Activated CD4-positive, alpha-beta T cell treated with anti-CD3 and anti-CD28 coated beads, Interleukin-2, amount 10 ng/mL, durations not matched to agents 7 days and 5 days (primary cell): ENCODE measurements at places on chromosomes 12 and 14.

DNA sequence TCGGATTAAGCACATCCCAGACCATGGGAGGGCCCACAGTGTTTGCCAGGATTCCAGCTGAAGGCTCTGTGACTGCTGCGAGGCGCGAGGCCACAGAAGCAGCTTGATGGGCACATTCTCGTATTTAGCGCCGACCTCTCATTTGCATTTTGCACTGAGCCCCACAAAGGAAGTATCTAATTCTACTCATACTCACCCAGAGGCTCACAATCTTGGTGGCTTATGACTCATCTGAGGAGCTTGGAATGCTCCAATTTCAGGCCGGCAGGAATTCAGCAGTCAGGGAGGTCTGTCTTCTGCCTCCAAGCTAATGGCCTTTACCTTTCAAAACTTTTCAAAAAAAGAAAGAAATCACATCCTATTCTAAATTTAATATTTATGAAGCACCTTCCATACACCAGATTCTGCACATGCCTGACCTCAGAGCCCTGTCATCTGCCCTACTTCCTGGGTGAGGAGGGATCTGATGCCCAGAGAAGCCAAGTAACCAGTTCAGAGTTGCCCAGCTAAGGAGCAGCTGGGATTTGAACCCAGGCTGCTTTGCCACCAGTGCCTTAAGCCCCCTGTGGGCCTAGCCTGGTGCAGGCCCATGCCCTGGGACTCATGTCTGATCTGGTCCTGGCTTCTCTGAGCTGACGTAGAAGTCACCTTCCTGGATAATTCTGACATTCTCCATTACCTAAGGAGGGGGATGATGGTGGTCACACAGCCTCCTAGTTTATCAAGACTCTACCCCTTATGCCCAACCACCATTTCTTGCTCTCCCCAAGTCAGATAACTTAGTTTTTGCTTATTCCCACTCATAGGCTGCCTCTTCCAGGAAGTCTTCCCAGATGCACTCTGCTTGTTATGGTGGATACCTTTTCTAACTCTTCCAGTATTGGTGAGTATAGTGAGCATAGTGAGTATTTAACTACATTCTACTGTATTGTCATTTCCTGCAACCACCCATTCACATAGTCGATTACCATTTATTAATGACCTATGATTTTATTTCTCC, 198.9 kb downstream of the RBM19 start:
- no peak for DNase-seq

DNA sequence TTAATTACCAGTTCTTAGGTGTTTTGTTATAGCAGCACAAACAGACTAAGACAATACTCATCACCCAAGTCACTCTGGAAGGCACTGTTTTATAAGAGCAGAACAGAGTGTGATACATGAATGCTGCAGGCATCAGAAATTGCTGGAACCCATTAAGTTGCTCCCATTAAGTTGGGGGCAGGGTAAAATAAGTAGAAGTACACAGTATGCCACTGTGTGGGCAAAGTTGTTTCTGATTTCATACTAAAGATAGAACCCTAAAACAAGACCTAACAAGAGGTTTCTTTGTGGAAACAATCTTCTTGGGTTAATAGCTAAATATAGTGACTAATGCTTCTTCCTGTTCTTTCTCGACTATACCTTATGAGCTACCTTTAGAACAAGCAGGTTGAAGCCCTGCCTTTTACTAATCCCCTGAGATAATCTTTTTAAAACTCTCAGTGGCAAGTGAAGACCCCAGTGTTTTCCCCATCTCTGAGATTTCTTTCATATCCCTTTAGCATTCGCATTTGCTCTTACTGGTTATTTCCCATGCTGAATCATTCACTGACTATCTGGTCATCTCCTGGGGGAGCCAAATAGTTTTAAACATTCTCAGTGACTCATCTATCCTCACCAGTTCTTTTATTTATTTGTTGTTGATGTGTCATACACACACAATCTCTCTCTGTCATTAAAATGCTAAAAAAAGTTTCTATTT, 52.3 kb downstream of the SOCS2 start:
- no peak for DNase-seq

DNA sequence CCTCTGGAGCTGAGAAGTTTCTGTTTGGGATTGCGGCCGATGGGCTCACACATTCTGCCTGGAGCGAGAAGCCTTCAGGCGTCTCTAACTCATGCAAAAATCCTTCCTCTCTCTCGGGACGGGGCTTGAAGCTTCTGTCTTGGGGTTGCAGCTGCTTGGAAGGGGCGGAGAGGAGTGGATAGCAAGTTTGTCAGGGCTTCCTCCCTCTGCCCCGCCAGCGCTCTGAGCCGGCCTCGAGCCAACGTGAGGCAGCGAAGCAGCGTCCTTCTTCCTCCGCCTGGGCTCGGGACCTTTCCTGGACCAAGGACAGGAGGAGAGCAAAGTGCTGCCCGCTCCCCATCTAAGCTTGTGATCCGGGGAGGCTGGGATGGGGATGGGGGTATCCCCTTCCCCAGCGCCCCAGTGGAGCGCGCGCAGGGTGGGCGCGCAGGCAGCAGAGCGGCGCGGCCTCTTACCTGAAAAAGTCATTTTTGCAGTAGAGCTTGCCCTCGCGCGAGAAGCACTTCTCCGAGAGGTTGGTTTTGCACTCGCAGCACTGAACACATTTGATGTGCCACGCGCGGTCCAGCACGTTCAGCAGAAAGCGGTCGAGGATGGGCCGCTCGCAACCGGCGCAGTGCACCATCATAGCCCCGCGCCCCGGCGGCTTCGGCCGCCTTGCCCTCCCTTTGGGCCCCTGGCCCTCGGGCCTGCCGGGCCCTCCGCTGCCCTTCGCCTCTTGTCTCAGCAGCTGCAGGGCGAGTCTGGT, 626 bp downstream of the LHX5 start:
- DNase-seq, result no peak

- no peak for DNase-seq
Observed at GRCh38 chr12:20629414-20630156, 65.5 kb upstream of the SLCO1C1 start.
